ENCODE measurements at places on chromosomes 3 and 15.
A peak's percentile ranks its signal among the peaks of the same experiment; 100 is the strongest.

DNA sequence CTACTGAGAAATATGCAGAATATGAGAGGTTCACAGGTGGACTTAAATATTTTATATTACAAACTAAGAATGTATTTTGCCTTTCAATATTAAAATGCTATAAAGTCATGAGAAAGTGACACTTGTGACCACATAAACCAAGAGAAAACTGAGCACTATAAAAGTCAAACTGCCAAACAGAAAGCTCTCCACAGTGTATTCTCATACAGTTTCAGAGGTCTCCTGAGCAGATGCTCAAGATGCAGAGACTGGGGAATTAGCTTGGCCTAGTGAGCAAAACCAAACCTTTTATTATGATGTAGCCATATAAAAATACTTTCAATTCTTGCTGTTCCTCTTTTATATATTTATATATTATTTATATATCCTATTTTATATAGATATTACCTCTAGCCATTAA is 227.8 kb downstream of the TBC1D5 start:
- no peak for DNase-seq

GRCh38 chr15:40828447-40829036 is at the start of gene PPP1R14D:
Gene PPP1R14D, minus strand, starts transcription at chr15:40828708. Its CDS starts 67 bp downstream, at chr15:40828641.
- DNase-seq, result no peak

DNA sequence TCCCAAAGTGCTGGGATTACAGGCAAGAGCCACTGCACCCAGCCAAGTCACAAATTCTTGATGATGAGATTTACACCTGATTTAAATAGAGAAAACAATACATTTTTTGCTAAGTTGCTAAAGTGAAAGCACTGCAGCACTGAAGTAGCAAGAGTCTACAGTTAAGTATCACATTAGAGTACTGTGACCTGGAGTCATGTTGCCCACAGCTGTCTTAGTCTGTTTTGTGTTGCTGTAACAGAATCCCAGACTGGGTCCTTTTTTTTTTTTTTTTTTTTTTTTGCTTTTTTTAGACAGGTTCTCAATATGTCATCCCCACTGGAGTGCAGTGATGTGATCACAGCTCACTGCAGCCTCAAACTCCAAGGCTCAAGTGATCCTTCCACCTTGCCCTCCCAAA is 23.2 kb upstream of the GNB4 start:
- no peak for DNase-seq

DNA sequence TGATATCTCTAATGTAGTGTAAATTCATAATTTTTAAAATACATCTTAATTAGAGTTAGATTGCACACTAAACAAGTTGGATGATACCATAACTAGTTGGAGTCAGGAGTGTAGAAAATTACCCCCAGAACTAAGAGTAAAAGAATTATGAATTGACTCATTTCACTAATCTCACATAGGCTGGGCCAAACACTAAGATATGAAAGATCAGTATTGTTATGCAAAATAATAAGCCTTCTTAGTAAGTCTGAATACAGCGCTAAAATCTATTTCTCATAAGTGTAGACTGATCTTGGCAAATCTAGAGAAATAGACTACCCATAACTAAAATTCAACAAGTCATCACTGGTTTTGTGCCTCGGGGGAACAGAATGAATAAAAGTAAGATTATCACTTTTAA is 979.0 kb downstream of the ROBO1 start:
- DNase-seq, result no peak

DNA sequence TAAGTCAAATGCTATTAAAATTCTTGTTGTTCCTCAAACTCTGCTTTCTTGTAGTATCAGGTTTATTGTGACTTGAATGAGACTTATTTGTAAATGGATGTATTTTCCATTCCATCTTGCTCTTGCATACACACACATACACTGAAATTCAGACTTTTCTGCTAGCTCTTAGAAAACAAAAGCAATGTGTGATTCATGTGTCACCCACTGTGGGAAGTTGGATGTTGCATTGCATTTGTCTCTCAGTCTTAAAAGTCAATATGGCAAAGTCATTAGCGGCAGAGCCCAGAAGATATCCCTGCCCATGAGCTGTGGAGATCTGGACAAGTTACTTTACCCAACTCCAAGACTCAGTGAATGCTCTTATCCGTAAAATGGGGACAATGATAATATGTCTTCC is 357.2 kb upstream of the TPRG1 start:
- DNase-seq, result no peak

- no peak for DNase-seq
Observed at GRCh38 chr3:134330883-134331810, 43.1 kb downstream of the AMOTL2 start.

- DNase-seq, result no peak
Observed at GRCh38 chr15:67784090-67784781, 41.1 kb upstream of the SKOR1 start.

- DNase-seq, result peak; percentile 80
Observed at GRCh38 chr3:129592381-129593131, 13.9 kb downstream of the PLXND1 start.

GRCh38 chr15:39171944-39172368 is 408.9 kb upstream of the THBS1 start:
- DNase-seq, result peak; percentile 42

DNA sequence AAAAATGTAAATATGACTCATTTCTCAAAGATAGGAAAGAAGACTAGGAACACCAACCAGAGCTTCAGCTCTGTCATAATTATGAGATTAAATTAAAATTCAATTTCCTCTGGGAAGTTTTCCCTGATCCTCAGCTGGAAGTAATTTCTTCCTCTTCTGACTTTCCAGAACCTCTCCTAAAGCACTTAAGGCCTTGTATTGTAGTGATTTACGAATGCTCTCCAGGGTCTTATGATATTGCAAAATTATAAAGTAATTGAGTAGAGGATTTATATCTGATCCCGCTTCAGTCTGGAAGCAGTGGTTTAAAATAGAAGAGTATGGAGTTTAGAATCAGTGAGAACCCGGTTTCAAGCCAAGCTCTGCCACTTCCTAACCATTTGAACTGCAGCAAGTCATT is 279.8 kb downstream of the ZPLD1 start:
- DNase-seq, result no peak

DNA sequence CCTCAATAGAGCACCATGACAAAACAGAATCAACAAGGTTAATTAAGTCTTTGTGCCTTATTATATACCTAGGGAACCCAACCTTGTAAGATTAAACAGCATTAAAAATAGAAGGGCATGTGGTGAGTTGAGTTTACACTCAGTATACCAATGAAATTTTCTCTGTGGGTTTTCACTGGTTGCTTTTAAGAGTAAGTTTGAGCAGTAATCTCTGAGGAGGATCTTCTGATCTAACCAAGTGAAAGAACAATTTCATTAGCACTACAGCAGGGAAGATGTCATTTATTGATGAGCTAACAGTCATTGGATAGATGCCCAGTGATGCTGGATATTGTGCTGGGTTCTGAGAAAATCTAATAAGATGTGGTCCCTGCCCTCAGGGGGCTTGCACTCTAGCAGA is 26.9 kb upstream of the AKAP13 start:
- no peak for DNase-seq

- DNase-seq, result no peak
Observed at GRCh38 chr3:171013822-171014748, 12.4 kb downstream of the SLC2A2 start.

- no peak for DNase-seq
Observed at GRCh38 chr3:104614564-104614963, 752.1 kb upstream of the ALCAM start.

- no peak for DNase-seq
Observed at GRCh38 chr3:33768578-33769330, 29.7 kb upstream of the PDCD6IP start.

- peak; percentile 50 for DNase-seq
Observed at GRCh38 chr3:160929595-160929994, 173.6 kb downstream of the PPM1L start.

DNA sequence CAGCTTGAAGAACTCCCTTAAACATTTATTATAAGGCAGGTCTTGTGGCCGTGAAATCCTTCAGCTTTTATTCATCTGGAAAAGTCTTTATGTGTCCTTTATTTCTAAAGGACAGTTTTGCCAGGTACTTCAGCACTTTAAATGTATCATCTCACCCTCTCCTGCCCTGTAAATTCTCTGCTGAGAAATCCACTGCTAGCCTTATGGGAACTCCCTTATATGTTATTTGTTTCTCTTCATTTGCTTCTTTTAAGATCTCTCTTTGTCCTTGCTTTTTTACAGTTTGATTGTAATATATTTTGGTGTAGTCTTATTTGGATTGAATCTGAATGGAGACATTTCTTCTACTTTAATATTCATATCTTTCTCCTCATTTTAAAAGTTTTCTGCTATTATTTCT is 86.7 kb upstream of the RBMS3 start:
- no peak for DNase-seq

DNA sequence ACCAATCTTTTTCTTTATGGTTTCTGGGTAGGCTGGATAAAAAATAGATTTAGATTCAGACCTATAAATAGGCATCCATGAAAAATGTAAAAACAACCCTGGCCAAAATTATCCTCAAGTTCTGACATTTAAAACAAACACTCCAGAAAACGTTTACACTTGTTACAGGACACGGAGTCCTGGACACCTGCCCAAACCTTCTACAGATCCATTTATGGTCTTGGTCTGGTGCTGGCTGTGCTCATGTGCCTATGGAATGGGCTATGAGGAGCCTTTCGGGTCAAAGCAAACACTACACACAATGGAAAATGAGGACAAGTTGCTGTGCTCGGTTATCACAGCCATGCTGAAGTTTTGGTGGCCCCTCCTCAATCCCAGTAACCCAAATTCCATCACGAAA is 108.1 kb downstream of the PDZRN3 start:
- DNase-seq, result no peak

DNA sequence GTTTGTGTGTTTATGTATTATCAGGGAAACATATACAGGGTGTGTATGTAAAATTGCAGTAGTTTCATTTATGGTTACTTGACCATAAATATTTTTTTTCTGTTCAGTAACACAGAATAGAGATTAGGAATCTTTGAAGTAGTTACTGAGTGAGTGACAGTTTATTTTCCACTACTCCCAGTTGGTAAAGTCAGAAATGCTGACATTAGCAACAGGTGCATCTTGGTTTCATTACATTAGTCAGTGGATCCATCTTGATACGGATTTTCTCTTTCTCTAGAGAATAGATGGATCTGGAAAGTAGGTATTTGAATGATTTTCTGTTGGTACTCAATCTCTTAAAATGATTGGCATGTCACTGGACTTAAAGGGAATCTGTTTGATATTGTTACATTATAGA is 6.0 kb downstream of the UBE2E2 start:
- no peak for DNase-seq

DNA sequence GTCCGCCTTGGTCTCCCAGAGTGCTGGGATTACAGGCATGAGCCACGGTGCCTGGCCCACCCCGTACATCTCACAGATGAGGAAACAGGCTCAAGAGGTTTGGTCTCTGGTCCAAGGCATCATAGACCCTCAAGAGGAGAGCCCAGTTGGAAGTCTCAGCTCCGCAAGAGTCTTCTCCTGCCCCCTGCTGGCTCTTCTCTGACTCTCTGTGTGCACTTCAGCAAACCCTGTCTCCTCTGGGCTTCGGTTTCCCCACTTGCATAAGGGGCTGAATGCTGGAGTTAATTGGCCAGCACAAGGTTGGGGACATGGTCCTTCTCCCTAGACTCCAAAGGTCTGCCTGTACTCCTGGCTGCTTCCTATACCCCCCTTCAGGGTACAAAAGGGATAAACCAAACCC is 3.9 kb downstream of the MST1R start:
- DNase-seq, result no peak

DNA sequence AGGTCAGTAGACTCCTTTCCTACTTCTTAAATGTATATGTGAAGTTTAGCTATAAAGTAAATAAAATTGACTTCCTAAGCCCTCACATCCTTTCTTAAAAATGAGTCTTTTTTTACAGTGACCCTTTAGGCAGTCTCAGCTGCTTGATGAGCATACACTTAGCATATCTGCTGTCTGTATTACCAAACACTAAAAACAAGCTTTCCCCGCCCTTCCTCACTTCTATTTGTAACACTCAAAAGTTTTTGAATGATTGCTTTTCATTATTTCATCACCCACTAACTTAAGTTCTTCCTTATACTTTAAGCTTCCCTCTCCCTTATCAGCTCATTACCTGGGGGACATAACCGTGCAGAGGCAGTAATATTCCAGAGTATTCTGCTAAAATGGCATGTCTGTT is 89.4 kb downstream of the PLOD2 start:
- DNase-seq, result no peak

- DNase-seq, result no peak
Observed at GRCh38 chr3:18111796-18112232, 313.3 kb downstream of the SATB1 start.

DNA sequence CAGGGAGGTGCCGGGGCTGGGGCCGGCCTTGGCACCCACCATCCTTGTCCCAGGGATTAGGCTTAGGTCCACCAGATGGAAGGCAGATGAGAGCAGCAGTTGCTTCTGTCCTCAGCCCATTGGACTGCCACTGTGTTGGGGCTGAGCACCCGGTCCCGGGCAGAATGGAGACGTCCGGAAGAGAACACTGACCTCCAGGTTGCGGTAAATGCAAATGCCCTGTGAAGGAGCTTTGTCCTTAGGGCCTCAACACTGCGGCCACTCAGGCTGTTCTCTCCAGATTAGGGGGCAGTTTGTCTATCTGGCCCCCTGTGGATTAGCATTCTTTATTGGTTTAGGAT is at the start of gene SERINC4:
Gene SERINC4, minus strand, starts transcription at position 276 of the 341 bp plus-strand sequence. Its CDS starts 234 bp downstream, at position 42.
- DNase-seq, result no peak

DNA sequence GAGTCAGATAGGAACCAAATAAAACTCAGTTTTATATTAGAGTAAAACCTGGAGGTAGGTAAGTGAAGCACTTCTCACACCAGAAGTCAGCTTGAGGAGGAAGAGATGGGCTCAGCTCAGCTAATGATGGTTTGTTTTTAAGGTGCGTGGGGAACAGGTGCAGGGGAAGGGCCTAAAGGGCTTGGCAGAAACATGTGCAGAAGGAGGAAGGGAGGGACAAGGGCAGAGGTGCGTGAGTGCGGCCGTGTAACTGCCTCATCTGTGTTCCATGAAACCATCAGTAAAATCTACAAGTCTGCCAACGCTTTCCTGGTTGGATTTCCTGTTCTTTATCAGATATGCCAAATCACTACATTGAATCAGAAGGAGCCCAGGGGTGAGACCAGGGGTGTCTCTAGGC is 19.9 kb downstream of the FYCO1 start:
- DNase-seq, result no peak

DNA sequence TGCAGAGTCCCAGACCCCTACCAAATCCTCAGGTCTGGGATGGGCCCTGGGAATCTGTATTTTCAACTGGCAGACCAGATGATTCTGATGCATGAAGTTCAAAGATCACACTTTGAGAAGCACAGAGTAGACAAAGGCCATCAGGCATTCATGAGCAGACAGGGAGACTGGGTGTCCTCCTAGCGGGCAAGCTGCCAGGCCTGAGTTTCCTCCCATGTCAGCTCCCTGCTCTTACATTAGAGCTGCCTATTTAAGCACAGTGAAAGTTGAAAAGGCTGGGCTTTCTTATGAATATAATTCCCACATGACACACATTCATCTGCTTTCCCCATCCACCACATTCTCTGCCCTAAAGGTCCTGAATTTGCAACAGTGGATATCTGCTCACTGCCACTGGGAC is 14.0 kb downstream of the CAPN3 start:
- peak; percentile 64 for DNase-seq

- no peak for DNase-seq
Observed at GRCh38 chr3:192795021-192795420, 67.7 kb upstream of the FGF12 start.

GRCh38 chr3:20043396-20043795 is 3.1 kb downstream of the KAT2B start:
- peak; percentile 93 for DNase-seq
